Anterior cingulate cortex (tissue), 58 donors: ENCODE measurements at places on chromosomes 2 and 18.

- no peak for DNase-seq
These were observed 62.3 kb downstream of the CD226 start for GRCh38 chr18:69885355-69885754.

GRCh38 chr18:63440881-63441280 lies 18.6 kb upstream of the VPS4B start:
- no peak for DNase-seq

GRCh38 chr18:31497404-31497835 lies 557 bp upstream of the DSG2 start:
- no peak for DNase-seq

GRCh38 chr18:75344161-75344560 lies 83.3 kb downstream of the SMIM21 start:
- DNase-seq, result no peak

DNA sequence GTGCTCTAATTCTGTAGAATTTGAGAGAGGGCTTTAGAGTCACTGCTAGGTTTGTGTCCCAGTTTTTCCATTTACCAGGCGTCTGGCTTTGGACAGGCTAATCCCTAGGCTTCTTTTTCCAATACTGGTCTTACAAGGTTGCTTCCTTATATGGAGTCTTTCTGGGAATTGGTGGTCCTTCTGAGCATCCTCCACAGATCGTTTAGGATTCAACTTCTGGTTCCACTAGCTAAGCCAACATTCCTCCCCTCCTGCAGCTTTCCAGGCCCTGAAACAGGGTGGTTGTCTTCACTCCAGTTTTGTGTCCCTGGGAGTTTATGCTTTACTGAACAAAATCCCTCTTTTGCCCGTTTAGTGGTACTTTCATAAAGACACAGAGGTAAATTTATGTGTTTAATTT lies 170.6 kb downstream of the CERS6 start:
- DNase-seq, result no peak

DNA sequence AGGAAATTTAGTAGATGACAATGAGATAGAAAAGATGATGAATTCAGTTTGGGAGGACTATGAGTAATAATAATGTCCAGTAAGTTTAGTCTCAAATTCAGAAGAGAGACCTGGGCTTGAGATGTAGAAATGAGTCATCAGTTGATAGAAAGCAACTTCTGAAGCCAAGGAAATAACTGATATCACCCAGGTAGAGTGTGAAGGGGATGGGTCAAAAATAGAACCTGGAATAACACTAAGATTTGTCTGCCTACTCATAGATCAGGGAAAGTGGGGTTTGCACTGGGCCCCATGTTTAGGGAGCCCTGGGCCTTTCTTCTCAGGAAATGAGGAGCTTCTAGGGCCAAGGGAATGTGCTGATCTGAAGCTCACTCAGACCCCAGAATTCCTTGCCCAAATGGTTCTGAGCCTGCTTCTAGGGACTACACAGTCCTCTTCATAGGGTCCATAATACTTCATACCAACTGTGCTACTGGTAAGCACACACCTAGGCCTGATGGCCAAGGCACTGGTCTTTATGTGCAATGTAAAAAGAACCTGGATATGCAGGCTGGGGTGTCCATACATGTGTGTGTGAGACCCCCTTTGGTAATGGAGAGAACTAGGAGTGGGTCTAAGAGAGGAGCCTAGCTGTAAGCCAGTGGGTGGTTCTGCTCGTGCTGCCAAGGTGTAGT lies 141.2 kb downstream of the IKZF2 start:
- DNase-seq, result no peak

DNA sequence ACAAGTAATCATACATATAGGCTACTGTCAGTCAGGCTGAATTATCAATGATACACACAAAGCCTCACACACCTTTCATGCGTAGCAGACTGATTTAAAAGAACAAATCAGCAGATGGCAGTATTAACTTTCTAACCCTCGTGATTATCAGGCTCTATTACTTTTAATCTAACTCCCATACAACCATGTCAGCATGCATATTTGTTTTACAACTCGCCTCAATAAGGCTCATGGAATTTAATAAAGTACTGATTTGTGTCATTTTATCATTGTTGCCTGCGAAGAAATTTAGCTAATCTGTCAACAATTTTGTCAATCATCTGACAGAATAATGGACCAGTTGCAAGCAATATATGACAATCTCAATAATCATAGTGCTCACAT lies 82.8 kb downstream of the SLC25A12 start:
- DNase-seq, result no peak

DNA sequence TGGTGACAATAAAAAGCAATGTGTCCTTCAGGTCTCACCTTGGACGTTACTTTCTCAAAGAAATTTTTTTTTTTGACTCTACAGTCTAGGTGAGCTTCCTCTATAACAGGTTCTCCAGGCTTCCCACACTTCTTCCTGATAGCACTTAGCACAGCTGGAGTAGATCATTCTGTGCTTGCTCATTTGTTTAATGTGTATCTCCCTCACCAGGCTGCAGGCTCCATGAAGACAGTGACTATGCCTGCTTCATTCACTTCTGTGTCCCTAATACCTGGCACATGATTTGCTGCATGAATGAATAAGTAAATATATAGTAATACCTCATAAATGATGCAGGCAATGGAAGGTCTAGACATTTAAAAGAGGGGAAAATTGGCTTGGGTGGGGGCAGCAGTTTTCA lies 109.9 kb upstream of the CD302 start:
- no peak for DNase-seq

DNA sequence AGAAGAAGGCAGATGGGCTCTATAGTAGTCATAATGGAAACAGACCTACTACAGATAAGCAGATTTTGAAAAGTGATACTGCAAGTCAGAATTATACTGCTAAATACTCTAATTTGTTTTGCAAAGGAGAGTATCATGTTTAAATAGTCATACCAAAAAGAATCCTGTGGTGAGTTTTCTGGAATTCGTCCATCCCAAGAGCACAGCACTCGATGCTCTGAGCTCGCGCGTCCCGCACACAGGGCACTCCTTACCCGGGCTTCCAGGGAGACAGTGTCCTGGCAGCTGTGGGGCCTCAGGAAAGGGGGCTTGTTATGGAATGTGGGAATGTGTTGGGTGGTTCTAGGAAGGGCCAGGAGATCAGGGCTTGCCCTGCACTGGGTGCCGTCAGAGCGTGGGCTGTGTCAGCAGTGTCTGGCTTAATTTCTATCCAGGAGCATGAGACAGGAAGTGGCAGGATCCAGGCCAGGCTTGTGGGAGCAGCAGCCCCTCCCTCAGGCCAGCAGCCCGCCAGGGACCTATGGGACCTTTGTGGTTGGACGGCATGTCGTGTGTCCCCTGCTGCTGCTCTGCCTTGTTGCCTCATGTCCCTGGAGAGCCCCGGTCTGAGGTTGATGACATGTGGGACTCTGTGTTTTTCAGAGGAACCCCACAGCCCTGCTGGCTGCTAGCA lies 193.2 kb upstream of the TPO start:
- DNase-seq, result no peak

- DNase-seq, result no peak
These were observed 4.6 kb upstream of the UGT1A5 start for GRCh38 chr2:233707940-233708644.

GRCh38 chr2:219109471-219109870 lies 48.8 kb upstream of the IHH start:
- DNase-seq, result no peak

GRCh38 chr2:218832081-218832480 lies 478 bp upstream of the PRKAG3 start:
- no peak for DNase-seq

GRCh38 chr2:196214156-196214555 lies 42.8 kb upstream of the STK17B start:
- no peak for DNase-seq

- DNase-seq, result no peak
These were observed 16.2 kb downstream of the SALL3 start for GRCh38 chr18:78995740-78996395.

DNA sequence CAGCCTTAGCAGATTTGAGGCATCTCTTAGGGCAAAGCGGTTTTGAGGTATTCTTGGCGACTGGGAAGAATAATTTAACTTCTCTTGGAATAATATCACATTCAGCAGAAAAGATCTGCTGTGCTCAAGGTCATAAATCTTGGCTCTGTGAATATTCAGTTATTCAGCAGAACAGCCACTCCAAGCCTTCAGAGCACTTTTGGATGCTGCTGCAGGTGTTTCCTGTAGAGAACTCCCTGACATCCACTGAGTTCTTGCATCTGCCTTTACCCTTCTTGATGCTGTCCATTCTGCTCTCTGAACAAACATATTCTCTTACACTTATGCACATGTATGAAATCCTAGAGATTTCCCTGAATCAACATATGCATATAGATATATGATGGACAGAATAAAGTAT lies 390.3 kb downstream of the NRXN1 start:
- DNase-seq, result no peak

DNA sequence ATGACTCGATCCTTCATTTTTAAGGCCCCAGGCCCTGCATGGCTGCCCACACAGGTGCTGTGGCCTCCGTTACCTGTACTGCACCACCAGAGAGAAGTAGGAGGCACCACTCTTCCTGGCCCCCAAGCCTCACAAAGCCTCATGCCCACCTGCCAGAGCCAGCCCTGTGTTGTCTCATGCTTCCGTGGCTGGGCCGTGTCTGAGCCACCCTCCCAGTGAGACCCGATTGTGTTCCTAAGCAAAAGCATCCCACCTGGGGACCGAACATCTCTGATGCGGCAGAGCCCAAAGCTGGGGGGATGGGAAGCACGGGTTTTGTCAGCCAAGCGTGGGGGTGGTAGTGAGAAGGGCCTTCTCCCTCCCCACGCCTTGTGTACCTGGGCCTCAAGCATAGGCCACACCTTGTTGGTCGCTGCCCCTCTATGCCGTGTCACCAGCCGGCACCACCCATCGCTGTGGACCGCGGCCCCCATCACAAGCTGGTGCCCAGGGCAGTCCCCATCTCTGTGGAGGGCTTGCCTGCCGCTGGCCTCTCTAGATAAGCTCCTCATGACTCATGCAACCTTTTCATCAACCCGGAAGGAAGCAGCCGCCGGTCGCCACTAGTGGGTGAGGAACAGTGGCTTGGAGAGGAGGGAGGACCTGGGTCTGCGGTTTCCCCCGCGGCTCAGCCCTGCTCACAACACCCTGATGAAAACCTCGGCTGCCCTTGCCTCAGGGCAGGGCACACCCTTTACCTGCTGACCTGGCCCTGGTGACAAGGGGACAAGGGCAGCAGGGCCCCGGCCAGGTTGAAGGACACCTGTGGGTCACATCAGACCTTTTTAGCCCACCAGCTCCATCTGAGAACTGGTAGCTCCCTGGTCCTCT lies 2.7 kb upstream of the RNPEPL1 start:
- no peak for DNase-seq

DNA sequence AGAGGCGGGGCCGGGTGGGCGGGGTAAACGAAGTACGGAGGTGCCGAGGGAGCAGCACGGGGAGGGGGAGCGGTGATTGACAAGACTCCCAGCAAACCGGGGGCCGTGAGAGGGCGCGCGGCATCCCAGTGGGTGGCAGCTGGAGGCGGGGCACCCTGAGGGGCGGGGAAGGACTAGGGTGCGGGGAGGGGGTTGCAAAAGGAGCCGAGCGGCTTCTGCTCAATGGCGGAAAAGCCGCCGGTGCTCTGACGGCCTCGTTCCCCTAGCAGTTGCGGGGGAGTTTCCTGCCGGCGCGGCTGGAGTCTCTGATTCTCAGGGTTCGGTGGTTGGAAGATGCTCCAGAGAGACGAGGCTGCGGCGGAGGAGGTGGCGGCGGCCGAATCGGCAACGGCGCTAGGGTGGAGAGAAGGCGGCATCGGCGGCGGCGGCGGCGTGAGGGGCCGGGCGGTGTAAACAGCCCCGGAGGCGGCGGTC lies at the start of gene PPM1B:
Gene PPM1B, plus strand, starts transcription at position 195 of the 474 bp plus-strand sequence. CDS start 32,325 bp downstream, outside the sequence.
- DNase-seq, result peak; percentile 100

- no peak for DNase-seq
These were observed 601.1 kb upstream of the SETBP1 start for GRCh38 chr18:44079606-44080005.

GRCh38 chr18:74635224-74635975 lies 37.7 kb downstream of the ZNF407 start:
- DNase-seq, result no peak

DNA sequence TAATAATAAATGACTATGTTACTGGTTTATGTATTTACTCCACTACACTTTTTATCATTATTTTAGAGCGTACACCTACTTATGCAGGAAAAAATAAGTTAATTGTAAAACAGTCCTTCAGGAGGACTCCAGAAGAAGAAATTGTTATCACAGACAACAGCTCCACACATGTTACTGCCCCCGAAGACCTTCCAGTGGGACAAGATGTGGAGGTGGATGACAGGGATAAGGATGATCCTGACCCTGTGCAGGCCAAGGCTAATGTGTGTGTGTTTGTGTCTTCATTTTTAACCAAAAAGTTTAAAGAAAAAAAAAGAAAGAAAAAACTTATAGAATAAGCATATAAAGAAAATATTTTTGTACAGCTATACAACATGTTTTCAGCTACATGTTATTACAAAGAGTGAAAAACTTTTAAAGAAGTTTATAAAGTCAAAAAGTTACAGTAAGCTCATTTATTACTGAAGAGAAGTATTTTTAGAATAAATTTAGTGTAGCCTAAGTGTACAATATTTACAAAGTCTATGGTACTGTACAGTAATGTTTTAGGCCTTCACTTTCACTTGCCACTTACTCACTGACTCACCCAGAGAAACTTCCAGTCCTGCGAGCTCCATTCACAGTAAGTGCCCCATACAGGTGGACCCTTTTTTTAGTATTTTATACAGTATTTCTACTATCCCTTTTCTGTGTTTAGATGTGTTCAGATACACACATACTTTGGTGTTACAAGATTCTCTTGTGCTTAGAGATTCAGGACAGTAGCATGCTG lies 7.5 kb downstream of the TGFBRAP1 start:
- no peak for DNase-seq

DNA sequence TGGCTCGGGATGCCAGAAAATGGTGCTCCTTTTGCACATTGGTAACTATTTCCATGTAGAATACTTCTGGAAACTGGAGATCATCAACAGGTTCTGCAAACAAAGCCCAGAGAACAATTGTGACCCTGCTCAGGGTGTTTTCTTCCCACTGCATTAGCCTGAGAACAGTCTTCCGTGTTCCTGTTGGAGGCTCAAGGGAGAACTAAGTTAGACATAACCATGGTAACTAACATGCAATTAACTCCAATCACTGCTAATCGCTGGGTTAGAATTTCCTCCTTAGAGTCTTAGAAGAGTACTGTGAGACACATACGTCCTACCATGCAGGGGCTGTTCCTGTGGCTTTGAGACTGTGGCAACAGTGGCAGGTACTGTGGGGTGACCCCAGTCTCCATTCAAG lies 36.0 kb upstream of the PDIA6 start:
- no peak for DNase-seq

- DNase-seq, result no peak
These were observed 195.7 kb upstream of the GALNT5 start for GRCh38 chr2:157061799-157062198.

DNA sequence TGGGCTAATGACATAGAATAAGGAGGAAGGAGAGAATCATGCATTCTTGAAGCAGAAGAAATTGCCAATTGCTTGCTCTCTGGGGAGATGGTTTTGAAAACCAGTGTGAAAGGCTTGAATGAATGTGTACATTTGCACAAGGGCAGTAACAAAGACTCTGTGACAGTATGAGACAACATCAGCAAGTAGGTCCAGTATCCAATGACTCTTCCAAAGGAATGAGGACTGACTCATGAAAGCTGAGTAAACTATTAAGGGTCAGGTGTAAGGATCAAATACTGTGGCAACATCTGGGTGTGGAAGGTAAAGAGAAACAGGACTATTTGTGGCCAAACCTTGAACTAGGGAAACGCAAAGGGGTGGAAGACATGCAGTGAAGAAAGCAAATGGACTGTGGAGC lies 886.0 kb upstream of the CHAC2 start:
- DNase-seq, result no peak
